ENCODE measurements at places on chromosomes 1 and 21.
A peak's percentile ranks its signal among the peaks of the same experiment; 100 is the strongest.

DNA sequence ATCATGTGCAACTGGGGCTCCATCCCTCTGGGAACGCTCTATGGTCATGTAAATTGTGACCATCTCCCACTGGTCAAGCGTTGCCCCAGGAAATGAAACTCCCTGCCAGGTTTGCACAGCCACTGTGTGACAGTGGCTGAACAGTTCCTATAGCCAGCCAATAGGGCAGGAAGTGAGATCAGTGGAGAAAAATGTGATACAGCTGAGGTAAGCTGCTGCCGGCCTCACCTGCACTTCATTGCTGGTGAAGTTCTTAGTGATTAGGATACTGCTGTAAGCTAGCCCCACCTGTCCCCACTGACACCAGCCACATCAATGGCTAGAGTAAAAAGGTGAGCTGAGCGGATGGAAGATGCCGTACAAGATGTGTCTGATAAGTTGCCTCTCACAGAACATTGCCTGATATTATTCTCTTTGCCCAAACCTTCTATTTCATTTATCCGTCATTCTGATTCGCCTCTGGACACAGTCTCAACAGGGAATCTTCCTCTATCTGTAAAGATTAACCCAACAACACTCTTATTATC is 38.4 kb upstream of the CDC42BPA start:
- peak; percentile 46 for DNase-seq

GRCh38 chr1:163071405-163072255 is 2.5 kb downstream of the RGS4 start:
- peak; percentile 72 for DNase-seq

- no peak for DNase-seq
Observed at GRCh38 chr1:198660341-198661261, 21.8 kb downstream of the PTPRC start.

GRCh38 chr1:47990286-47990685 is 6.9 kb downstream of the TRABD2B start:
- no peak for DNase-seq

- DNase-seq, result no peak
Observed at GRCh38 chr1:232891071-232891470, 59.3 kb upstream of the NTPCR start.

- no peak for DNase-seq
Observed at GRCh38 chr1:41704196-41704595, 214.5 kb downstream of the HIVEP3 start.

DNA sequence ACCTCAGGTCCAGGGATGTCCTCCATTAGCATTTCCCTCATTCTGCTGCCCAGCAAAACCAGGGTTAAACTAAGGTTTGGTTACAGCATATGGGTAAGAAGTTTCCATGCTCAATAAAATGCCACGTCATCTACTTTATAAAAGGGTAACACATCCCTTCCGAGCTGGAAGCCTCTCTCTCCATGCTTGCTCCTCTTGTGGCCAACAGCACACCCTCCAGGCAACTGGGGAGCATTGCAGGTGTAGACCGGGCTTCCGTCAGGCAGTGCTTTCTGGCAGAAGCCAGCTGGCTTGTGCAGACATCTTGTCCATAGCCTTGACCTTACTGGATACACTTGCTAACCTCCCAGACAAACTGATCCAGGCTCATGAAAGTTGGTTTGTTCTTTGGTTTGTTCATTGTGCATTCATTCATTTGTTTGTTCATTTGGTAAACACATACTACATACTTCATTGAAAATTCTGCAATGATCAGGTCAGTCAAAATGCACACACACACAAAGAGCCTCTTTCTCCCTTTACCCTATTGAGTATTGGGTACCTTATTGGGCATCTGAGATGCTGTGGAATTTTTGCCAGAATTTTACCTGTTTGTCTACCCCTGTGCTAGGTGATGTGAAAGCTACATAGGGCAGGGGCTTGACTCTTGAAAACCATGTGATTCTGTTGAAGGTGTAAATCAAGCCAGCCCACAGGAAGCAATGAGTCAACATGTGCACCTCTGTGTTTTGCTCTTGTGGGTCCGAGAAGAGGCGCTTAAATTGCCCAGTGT is 422.8 kb downstream of the CAMTA1 start:
- DNase-seq, result peak; percentile 87

DNA sequence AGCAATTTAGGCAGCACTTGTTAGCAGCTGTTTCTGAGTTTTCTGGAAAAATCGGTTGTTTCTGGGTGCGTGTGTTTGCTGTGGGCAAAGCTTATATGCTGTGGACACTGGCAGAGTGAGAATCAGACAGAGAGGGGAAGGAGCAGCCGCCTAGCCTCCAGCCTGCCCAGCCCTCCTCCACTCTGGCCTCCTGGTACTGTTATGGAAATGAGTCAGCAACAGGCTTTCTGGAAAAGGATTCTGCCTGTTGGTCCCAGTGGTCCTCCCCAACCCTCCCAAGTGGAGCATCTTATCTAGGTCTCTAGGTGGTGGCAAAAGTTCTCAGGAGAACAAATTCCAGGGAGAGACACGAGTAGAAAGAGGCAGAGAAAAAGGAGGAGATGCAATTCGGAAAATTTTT is 42.2 kb upstream of the GOLT1A start:
- DNase-seq, result no peak

DNA sequence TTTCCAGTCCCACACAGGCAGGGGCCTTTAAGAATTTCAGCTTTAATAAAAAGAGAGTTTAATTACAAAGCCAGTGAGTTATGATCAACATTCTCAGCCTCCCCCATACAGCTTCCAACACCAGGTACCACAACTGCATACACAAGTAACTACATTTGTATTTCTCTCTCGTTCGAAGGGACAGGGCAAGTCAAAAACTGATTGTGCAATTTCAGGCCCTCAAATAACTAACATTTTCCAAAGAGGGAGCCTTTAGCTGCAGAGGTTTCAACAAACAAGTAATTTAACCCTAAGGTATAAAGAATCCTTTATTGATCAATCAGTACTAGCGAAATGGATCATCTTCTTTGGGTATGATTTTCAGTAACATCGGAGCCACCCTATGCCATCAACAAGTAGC is 142.4 kb downstream of the ZNF281 start:
- no peak for DNase-seq

DNA sequence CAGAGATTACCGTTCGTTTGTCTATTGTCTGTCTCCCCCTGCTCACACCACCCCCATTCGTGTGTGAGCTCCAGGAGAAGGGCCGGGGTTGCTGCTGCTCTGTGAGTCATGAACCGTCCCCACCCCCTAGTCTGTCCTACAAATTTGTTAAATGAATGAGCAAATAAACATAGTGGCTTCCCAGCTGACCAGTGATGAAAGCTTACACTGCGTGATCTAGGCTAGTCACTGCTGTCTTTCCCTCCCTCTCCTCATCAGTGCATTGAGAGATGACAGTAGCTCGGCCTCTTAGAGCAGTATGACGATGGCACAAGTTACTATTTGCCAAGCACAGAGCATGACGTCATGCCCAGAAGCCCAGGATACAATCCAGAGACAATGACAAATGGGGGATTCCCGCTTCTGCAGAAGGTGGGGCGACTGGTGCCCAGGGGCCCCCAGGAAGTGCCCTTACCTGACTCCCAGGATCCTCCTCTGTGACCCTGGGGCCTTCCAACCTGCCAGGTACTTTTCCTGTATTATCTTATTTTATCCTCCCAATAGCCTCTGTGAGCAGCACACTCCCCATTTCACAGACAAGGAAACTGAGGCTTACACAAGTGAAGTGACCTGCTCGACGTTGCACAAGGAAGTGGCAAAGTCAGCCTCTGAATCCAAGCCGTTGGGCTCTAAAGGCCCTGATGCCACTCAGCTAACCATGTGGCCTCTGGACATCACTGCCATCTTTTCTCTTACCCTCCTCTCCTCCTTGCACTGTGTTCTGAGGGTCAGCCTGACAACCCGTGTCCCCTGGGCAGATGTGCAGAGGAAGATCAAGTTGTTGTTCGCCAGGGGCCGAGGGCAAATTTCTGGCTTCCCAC is 8.6 kb upstream of the EPHA2 start:
- no peak for DNase-seq

- DNase-seq, result no peak
Observed at GRCh38 chr1:100028765-100029164, 59.0 kb downstream of the SLC35A3 start.

DNA sequence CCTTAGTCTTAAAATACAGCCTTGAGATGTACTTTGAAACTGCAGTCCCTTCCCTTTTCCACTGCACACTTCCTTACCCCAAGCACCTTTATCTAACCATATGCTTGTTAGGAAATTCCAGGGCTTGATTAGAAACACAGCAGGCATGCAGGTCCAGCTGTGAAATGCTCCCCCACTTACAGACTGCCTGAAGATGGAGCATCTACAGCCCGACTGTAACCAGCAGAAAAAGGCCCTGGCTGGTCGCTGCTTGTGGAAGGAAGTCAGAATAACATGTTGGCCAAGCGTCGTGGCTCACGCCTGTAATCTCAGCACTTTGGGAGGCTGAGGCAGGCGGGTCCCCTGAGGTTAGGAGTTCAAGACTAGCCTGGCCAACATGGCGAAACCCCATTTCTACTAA is 37.2 kb downstream of the VN1R5 start:
- no peak for DNase-seq

DNA sequence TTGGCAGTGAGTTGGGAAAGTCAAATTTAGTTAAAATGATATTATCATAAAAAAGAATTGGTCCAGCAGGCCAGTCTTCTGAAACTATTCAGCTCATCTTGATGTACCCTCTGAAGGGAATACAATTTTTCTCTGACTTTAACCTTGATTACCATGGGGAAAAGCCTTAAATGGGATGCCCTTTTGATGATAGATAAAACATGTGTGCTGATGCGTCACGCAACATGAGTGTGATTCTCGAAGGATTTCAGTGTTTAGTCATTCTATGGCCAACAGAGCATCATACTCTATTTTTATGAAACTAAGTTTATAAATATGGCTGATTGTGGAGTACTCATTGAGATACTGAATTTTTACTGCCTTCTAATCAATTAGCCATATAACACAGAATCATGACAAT is 171.5 kb downstream of the ZNF281 start:
- no peak for DNase-seq

GRCh38 chr1:156832434-156832833 is 15.8 kb upstream of the SH2D2A start:
- no peak for DNase-seq

- DNase-seq, result no peak
Observed at GRCh38 chr21:44322621-44323325, 16.4 kb downstream of the CFAP410 start.

DNA sequence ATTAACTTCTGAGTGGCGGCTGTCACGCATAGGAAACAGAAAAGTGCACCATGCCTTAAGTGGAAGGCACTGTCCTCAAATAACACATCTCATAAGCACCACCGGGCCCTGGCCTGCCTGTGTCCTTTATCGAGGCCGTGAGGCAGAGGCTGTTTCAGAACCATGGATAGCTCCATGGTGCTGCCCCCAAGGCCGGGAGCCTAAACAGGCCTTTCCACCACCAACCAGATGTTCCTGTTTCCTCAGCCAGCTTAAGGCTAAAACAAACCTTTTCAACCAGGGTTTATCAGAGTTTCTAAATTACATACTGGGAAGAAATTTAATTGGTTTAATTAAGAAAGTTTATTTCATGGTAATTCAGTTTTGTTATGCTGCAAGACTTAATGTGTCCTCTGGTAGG is 114.4 kb downstream of the DMRTA2 start:
- peak; percentile 79 for DNase-seq

- no peak for DNase-seq
Observed at GRCh38 chr1:1606232-1606631, 6.3 kb upstream of the FNDC10 start.

- DNase-seq, result no peak
Observed at GRCh38 chr1:95974586-95974985, 740.6 kb downstream of the RWDD3 start.

GRCh38 chr1:248857749-248858095 is 1.2 kb downstream of the ZNF692 start:
- no peak for DNase-seq

DNA sequence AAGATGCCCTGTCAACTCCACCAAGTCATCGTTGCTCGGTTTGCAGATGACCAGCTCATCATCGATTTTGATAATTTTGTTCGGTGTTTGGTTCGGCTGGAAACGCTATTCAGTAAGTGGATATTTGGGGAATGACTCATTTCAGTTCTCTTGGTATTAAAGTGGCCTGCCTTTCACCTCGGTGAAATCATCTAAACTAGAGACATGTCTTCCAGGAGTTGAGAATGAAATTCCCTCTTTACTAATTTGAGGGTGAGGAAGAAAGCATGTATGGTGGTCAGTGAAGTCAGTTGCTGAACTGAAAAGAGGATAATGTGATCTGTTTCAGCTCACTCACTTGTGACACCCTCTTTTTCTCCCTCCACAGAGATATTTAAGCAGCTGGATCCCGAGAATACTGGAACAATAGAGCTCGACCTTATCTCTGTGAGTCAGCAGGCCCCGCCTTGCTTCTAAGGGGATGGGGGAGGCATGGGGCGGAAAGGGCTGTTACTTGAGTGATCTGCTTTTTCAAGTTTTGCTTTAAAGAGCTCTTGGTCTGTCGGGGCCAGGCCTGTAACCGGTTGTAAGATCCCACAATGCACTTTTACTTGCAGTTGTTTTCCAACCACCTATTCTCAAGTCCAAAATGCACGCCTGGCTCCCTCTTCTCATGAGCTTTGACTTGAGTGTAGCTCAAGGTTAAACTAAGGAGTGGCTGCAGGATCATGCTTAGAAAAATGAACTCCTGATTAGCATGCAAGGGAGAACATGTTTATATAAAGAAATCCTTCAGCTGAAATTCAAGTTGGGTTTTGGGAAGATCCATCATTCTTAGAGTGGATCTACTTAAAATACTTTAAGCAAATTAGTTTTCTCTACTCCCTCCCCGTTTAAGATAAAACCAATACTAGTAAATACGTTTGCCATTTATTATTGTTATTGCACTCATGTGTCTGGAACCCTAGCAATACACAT is 59.8 kb downstream of the CAPN2 start:
- no peak for DNase-seq

DNA sequence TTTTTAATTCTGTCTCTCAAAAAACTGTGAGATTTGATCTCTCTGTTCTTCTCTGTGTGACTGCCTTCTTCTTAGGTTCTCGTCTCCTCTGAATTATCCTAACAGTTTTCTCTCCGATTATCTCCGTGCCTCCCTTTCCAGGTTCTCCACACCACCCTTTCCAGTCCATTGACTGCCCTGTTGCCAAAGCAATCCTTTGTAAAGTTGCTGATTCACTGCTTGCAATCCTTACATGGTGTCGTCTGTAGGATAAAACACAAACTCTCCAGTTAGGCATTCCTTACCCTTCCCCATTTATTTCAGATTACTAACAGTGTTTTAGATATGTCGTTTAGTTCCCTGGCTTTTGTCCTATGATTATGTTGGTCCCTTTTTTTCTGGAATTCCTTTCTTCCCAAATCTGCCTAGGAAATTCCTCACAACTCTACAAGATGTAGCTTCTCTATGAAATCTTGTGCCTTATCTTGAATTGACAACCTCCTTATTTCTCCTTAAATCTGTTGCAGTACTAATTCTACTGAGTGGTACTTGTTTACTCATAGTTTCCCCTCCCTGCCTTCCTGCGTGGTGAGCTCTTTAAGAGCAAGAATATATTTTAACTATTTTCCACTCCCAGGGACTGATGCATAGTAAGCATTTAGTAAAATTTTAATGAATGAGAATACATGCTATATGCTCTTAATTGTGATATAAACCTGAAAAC is 22.3 kb downstream of the RCOR3 start:
- no peak for DNase-seq

GRCh38 chr1:221783936-221784335 is 42.0 kb upstream of the DUSP10 start:
- no peak for DNase-seq

- no peak for DNase-seq
Observed at GRCh38 chr1:217525773-217526490, 105.0 kb downstream of the GPATCH2 start.

- DNase-seq, result no peak
Observed at GRCh38 chr1:81149649-81150325, 650.9 kb upstream of the ADGRL2 start.
